Mesothelial cell of epicardium (in vitro differentiated cells): ENCODE measurements at places on chromosomes 11 and 22. TPM values are rescaled to one million over a fixed set of nuclear protein-coding genes. Genes with fewer than 3 reads are reported as not detected.
A peak's percentile ranks its signal among the peaks of the same experiment; 100 is the strongest.

- no peaks in the 10 kb centered on the region for H3K27me3 ChIP-seq
- H3K36me3 ChIP-seq, result no peaks in the 10 kb centered on the region
- peaks cover 17% of the 10 kb centered on the region for H3K4me1 ChIP-seq
- no peak overlapping the region for H3K27ac ChIP-seq
Measured at GRCh38 chr22:48828688-48829087, 999.0 kb downstream of the BRD1 start.

- no peak overlapping the region for H3K27ac ChIP-seq
- H3K36me3 ChIP-seq, result no peaks in the 10 kb centered on the region
- no peak for DNase-seq
Measured at GRCh38 chr11:66904561-66904960, 47.7 kb downstream of the LRFN4 start.

- no peak overlapping the region for H3K4me3 ChIP-seq
- H3K27me3 ChIP-seq, result no peaks in the 10 kb centered on the region
- DNase-seq, result no peak
- H3K4me1 ChIP-seq, result peaks cover 73% of the 10 kb centered on the region
- H3K36me3 ChIP-seq, result no peaks in the 10 kb centered on the region
- H3K27ac ChIP-seq, result peak overlapping the region; percentile 93
Measured at GRCh38 chr11:96052921-96053651, 129.2 kb upstream of the MTMR2 start.

DNA sequence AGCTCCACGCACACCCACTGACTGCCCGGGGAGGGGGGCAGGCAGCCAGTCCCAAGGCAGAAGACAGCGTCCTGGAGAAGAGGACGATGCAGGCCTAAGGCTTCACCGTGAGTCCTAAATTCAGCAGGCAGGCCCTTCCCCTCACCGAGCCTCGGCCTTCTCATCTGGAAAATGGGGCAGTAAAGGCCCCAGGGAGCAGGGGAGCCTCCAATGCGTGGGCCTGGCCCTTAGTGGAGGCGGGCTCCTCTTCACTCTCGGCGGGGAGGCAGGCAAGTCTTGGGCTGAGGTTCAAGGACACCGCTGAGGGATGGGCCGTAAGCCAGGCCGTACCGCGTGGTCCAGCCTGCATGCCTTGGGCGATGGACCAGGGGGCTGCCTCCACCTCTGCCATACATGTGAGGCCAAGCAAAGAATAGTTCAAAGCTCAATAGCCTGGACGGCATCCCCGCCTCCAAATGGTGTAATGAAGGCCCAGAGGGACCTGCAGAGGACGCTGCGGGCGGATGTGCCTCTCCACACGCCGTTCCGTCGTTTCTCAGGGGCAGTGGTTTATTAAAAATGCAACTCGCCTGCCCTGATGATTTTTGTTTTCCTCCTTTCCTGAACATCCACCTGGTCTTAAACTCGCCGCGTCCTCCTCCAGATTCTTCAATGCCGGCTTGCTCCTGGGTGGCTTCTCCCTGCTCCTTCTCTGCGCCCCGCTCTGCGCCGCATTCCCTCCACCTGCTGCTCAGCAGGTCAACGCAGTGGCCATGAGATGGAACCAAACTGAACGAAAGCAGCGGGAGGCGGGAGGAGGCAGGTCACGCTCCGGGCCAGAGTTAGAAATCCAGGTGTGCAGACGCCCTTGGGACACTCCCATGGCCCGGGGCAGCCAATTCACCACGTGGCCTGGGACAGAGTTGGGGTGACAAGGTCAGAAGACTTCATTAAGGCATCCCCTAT is 627.8 kb downstream of the TBC1D22A start:
- no peaks in the 10 kb centered on the region for H3K4me1 ChIP-seq
- H3K27ac ChIP-seq, result no peak overlapping the region
- no peak for DNase-seq
- no peaks in the 10 kb centered on the region for H3K36me3 ChIP-seq
- no peak overlapping the region for H3K4me3 ChIP-seq

DNA sequence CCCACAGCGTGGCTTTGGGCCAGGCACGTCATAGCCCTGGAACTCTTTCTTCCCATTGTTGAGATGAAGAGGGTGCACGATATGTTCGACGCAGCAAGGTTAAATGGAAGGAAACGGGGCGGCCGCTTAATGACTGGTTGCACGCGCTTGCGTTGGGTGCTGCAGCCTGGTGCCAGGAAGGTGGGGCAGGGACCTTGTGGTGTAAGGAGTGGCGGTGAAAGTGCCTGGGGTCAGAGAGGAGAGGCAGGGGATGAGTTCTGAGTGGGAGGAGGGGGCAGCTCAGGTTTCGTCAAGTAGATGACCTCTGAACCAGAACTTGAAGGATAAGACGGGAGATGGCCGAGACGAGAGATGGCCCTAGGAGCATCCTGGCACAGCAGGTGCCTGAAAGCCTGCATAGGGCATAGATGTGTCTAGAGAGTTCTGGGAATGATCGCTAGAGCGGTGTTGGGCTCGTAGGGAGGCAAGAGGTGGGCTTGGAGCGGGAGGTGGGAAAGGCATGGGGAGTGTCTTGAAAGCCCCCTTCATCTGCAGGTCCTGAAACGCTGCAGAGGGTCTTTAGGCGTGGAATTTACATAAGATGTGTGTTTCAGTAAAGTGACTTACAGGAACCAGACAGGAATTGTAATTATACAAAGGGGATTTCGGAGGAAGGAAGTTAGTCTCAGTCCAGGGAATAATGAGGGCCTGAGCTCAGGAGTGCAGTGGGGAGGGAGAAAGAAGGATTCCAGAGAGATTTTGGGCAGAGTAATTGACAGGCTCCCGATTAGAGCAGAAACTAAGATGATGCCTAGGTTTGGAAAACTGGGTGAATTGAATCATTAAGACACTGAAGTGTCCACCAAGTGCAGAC is 43.2 kb upstream of the CLDN5 start:
- H3K4me1 ChIP-seq, result no peaks in the 10 kb centered on the region
- no peak overlapping the region for H3K27ac ChIP-seq
- peaks cover 21% of the 10 kb centered on the region for H3K27me3 ChIP-seq
- DNase-seq, result no peak

Gene CARD18
- total RNA-seq, result not detected in 3 replicates

Gene RRP8
- total RNA-seq, result 18.6 to 22.5 TPM (median 21.0 TPM) in 3 replicates

Gene CDC42BPG
- total RNA-seq, result 24.6 to 30.1 TPM (median 25.0 TPM) in 3 replicates
